Naive B cell (primary cell): ENCODE measurements at places on chromosomes 4 and X.
A peak's percentile ranks its signal among the peaks of the same experiment; 100 is the strongest.

GRCh38 chrX:150731795-150732194 is 38.6 kb downstream of the MTMR1 start:
- DNase-seq, result no peak
- H3K4me3 ChIP-seq, result no peak overlapping the region
- no peak overlapping the region for H3K27ac ChIP-seq
- H3K36me3 ChIP-seq, result peaks cover 19% of the 10 kb centered on the region

GRCh38 chrX:111129921-111130320 is 33.9 kb downstream of the PAK3 start:
- peaks cover 6% of the 10 kb centered on the region for H3K27me3 ChIP-seq
- H3K36me3 ChIP-seq, result no peaks in the 10 kb centered on the region
- H3K4me1 ChIP-seq, result no peaks in the 10 kb centered on the region

- H3K4me3 ChIP-seq, result no peak overlapping the region
- peaks cover 12% of the 10 kb centered on the region for H3K27me3 ChIP-seq
- no peak overlapping the region for H3K27ac ChIP-seq
- DNase-seq, result no peak
- H3K4me1 ChIP-seq, result peaks cover 3% of the 10 kb centered on the region
- H3K36me3 ChIP-seq, result peaks cover 16% of the 10 kb centered on the region
These were observed 32.5 kb downstream of the COX18 start for GRCh38 chr4:73037057-73037456.

- peaks cover 7% of the 10 kb centered on the region for H3K4me1 ChIP-seq
- H3K36me3 ChIP-seq, result no peaks in the 10 kb centered on the region
- H3K27ac ChIP-seq, result no peak overlapping the region
- DNase-seq, result no peak
These were observed 1.1 kb upstream of the PDLIM3 start for GRCh38 chr4:185536411-185536709.

GRCh38 chrX:105711805-105712204 is 110.5 kb upstream of the NRK start:
- DNase-seq, result no peak
- H3K4me3 ChIP-seq, result no peak overlapping the region
- H3K36me3 ChIP-seq, result no peaks in the 10 kb centered on the region
- H3K4me1 ChIP-seq, result no peaks in the 10 kb centered on the region
- no peaks in the 10 kb centered on the region for H3K27me3 ChIP-seq

- no peak overlapping the region for H3K27ac ChIP-seq
- peaks cover 21% of the 10 kb centered on the region for H3K4me1 ChIP-seq
- no peak overlapping the region for H3K4me3 ChIP-seq
- H3K36me3 ChIP-seq, result no peaks in the 10 kb centered on the region
- no peak for DNase-seq
These were observed 185.5 kb upstream of the AFF2 start for GRCh38 chrX:148314876-148315275.

- no peaks in the 10 kb centered on the region for H3K4me1 ChIP-seq
- no peak overlapping the region for H3K27ac ChIP-seq
- H3K36me3 ChIP-seq, result no peaks in the 10 kb centered on the region
- H3K4me3 ChIP-seq, result no peak overlapping the region
These were observed 41.0 kb upstream of the AGA start for GRCh38 chr4:177483271-177483670.

- no peaks in the 10 kb centered on the region for H3K4me1 ChIP-seq
- H3K27me3 ChIP-seq, result no peaks in the 10 kb centered on the region
- H3K36me3 ChIP-seq, result no peaks in the 10 kb centered on the region
- H3K4me3 ChIP-seq, result no peak overlapping the region
These were observed 84.2 kb upstream of the NRK start for GRCh38 chrX:105738162-105738561.

DNA sequence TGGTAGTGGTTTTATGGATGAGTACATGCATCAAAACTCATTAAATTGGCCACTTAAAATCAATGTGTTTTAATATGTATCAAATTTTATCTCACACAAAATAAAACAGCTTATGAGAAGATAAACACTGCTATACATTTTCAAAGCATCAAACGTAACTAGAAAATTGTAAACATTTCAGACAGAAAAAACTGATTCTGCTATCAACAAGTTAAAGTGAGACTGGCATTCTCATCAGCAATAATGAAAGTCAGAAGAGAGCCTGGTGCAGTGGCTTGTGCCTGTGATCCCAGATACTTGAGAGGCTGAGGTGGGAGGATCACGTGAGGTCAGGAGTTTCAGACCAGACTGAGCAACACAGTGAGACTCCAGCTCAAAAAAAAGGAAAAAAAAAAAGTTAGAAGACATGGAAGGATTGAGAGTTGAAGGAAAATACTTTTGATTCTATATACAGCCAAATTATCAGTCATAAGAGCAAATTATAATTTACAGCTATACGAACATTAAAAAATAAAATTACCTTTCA is 2.9 kb downstream of the TBCK start:
- no peak for DNase-seq
- no peaks in the 10 kb centered on the region for H3K27me3 ChIP-seq
- H3K36me3 ChIP-seq, result peaks cover 6% of the 10 kb centered on the region
- H3K27ac ChIP-seq, result peak overlapping the region; percentile 86
- peaks cover 17% of the 10 kb centered on the region for H3K4me1 ChIP-seq

DNA sequence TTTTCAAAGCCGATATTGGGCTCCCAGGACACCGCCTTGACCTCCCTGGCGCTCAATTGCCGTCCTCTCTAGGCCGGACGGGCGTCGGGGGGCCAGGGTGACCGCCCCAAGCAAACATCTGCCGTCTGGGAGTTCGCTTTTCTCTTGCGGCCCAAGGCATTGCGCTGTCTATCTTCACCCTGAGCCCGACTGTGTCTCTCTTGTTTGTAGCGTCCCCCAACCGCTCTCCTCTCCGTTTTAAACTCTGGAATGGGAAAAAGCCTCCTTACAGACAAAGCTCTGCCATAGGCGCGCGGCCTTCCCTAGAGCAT is 551 bp upstream of the ARX start:
- no peak overlapping the region for H3K27ac ChIP-seq
- no peak overlapping the region for H3K4me3 ChIP-seq
- peaks cover 50% of the 10 kb centered on the region for H3K27me3 ChIP-seq
- H3K4me1 ChIP-seq, result peaks cover 27% of the 10 kb centered on the region
